ENCODE measurements at places on chromosomes 2 and 18.

DNA sequence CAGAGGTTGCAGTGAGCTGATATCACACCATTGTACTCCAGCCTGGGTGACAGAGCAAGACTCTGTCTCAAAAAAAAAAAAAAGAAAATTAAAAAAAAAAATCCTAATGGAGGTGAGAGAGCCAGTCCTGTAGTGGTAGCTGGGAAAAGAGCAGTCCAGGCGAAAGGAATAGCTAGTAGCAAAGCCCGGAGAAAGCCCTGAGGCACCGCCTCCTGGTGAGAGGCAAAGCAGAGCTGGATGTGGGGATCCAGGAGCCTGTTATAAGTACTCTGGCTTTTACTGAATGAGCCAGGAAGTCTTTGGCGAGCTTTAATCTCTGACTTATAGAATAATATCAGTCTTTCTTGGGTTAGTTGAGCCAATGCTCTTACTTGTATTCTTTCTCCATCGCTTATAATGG is 6.6 kb upstream of the KLHL23 start:
- no peak for DNase-seq

DNA sequence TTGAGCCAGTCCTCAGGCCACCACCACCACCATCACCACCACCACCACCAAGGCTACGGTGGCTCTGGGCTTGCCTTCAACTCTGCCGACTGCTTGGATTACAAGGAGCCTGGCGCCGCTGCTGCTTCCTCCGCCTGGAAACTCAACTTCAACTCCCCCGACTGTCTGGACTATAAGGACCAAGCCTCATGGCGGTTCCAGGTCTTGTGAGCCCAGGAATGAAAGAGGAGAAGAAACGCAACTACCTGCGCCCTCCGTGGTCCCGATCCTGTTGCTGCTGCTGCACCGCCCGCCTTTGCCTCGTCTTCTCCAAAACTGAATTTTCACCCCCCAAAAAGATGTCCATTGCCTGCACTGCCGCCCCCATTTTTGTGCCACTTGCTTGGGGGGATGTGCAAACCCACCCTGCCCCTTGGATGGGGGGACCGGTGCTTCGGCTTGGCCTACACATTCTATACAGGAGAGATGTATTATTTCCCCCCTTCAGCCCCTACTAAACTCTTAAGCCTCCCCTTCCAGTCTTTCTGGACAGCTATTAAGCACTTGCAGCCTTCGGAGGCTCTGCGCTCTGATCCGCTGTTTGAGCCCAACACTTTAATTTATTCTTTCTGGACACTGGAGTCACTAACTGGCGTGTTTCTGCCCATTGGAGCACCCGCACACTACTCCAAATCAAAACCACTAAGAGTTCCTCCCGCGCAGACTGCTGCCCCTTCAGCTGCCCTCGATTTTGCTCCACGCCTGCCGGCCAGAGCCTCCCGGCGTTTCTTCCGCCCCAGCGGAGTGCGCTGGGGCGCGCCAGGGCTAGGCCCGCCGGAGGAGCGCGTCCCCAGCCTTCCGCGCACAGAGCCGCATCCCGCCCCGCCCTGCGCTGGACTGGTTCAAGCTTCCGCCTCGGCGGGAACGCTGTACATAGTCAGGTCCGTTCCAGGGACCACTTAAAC is 5.7 kb downstream of the OTX1 start:
- DNase-seq: no peak

DNA sequence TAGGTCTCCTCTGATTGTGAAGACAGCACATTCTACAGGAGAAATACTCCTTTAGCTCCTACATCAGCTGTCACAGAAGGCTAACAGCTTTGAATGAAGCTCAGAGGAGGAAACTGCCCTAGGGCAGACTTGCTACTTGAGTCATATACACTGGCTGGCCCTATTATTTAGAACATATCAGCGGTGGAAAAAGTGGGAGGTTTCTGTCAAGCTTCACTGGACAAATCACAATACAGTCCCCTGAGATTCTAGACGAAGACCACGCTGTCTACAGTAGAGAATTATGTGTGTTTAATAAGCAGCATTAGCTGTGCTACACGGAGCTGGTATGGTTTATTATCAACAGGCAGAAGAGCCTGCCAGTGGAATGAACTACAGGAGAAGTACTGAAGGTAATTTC is 230.9 kb upstream of the FSIP2 start:
- DNase-seq: no peak

DNA sequence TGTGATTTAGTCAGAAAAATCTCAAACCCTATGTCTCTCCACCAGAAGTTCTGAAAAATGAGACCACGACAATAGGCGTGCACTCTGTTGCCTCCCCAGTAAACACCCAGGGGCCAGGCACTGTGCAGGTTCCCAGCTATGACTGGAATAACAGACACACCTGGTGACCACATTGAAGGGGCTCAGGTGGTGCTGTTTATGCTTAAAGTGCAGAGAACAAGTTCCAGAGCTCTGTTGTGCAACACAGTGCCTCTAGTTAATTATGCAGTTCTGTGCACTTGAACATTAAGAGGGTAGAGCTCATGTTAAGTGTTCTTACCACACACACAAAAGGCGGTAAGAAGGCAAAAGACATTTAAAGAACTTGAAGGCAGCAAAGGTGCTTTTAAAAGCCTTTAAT is 52.6 kb upstream of the AFF3 start:
- no peak for DNase-seq

GRCh38 chr2:71932780-71933466 is 214.7 kb downstream of the CYP26B1 start:
- no peak for DNase-seq

GRCh38 chr18:9474108-9474982 is 968 bp upstream of the RALBP1 start:
- DNase-seq: no peak

GRCh38 chr2:56077359-56077915 is 106.4 kb upstream of the CCDC85A start:
- DNase-seq: no peak

- DNase-seq: no peak
These were observed 76.0 kb downstream of the CD8B2 start for GRCh38 chr2:106563195-106563594.

DNA sequence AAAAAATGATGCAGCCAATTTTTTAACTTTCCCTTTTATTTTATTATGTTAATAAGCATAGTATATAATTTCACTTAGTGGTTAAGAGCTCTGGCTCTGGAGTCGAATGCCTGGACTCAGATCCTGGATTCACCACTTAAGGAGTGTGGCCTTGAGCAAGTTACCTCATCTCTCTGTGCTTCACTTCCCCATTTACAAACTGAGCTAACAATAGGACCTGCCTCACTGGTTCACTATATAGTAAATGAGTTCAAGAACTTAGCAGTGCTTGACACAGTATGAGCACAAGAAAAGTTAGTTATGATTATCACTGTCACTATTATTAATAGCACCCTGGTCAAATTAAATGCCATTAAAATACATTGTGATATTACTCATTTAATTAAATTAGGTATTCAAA is 30.6 kb downstream of the SCN3A start:
- no peak for DNase-seq

GRCh38 chr2:122233372-122233771 is 477.9 kb downstream of the TSN start:
- no peak for DNase-seq

- DNase-seq: no peak
These were observed 1.8 kb downstream of the CCDC85A start for GRCh38 chr2:56185582-56186046.

GRCh38 chr2:206627632-206628031 is 14.7 kb upstream of the FAM237A start:
- DNase-seq: no peak

DNA sequence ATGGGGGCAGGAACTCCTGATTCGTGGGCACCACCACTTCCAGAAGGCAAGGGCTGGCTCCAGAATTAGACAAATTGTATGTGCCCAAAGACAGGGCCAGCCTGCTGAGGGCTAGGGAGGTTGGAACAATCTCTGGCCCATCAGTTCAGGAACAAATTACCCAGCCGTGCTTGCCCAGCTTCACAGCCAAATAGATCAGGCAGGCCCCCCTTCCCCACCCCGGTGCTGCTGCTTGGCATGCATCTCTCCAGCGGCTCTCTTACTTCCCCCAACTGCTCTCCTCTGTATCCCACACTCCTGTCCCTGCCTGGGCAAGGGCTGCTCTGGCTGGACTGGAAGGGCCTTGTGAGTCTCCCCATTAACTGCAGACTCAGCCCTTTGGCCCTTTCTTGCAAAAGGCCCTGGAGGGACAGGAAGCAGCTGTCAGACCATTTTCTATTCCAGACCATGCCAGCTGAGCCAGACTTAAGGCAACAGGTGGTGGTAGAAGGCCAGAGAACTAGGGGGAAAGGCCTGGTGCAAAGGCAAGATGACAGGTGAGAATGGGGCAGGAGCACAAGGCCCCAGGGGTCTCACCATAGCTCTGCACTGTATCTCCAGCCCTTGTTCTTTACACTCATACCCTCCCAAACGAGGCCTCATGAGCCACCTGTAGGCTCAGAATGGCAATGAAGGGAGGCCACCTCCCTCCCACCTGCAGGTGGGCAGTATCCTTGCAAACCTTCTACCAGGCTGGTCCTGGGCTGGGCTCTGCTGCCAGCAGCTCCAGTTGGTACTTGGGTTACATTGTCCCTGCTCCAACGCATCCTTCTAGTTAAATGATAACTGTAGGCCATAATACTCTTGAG is 30.7 kb upstream of the ACAA2 start:
- DNase-seq: no peak

- DNase-seq: no peak
These were observed 237.4 kb upstream of the ACVR2A start for GRCh38 chr2:147607379-147607778.

DNA sequence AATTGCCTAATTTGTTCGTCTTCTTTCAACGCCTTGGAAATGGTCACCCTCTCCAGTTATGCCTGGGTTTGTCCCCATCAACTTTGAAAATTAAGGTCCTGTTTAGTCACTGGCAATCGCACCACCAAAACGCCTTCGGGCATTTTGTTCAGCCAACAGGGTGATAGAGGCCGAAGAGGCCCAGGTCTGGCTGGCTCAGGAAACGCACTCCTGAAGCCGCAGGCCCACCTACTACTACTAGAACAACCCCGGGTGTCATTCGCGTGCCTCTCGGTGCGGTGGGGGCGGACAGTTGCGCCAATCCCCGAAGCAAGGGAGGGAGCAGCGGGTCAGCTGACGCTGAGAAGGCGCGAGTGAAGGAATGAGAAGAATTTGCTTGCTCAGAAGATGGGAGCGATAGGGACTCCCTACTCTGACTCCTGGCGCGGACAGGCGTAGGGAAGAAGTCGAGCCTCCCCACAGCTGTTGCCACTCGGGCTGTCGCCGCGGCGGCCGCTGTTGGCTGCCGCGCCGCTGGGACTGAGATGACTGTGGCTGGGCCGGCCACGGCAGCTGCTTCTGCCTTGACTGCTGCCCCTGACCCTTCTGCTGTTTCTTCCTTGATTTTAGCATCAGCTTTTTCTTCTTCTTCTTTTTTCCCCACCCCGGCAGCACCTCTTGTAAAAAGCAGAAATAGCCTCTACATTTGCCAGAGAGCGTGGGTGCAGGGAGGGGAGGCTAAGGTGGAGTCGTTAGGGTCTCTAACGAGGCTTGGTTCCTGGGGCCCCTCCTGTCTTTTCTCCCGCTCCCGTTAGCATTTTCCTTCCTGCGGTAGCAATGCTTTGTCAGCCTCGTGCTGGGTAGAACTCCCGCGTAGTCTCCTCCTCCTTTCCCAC is 387.6 kb downstream of the FIGN start:
- no peak for DNase-seq

DNA sequence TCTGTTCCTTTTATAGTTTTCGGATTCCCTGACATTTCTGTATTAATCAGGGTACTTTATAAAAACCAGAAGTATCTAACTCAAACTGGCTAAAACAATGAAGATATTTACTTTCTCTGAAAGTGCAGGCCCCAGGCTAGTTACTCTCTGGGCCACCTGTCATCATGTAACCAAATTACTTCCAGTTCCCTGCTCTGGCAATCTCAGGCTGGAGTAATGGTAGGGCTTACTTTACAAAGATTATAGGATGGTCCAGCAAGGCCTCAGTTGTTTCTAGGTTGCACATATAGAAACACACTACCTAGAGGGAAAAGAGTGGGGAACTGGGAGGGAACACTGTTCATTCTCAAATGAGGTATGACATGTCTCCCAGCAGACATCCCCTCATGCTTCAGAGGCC is 74.8 kb downstream of the CHST9 start:
- no peak for DNase-seq

DNA sequence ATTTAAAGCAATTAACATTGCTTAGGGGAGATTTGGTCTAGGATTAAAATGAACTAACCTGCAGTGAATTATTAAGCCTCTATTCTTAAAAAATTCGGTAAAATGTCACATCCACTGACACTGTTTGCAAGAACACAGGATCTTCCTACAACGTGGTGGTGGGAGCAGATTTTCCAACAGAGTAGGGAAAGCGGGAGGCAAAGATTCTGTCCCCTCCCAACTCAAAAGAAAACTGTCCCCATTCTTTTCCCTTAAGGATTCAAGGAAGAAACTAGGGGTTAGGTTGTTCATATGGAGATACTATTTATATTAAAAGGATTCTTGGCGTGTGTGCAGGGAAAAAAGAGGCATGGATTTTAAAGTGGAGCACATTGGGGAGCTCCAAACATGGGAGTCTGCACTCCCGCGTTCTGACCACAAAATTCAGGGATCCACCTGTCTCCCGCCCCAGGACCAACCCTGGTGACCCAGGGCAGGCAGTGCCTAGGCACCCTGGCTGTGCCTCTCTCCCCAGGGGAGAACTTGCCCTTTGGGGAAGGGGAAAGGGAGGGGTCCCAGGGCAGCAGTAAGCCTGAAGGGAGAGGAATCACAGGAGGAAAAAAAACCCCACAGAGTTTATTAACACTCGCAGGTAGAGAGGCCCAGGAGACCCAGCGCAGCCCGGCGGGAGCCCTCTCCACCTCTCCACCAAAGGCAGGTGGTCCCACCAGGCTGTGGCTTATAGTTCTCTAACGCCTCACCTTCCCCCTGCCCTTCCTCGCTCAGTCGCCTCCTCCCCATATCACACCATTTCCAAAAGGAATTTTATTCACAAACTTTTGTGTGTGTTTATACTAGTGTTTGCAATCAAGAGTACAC is 2.3 kb downstream of the PTGR3 start:
- no peak for DNase-seq

GRCh38 chr2:30351116-30351515 is 95.9 kb upstream of the LCLAT1 start:
- no peak for DNase-seq

GRCh38 chr2:137838255-137839092 is 125.8 kb upstream of the HNMT start:
- no peak for DNase-seq

Data from GDM1 (cell line).